ENCODE measurements at places on chromosomes 5 and 9.

DNA sequence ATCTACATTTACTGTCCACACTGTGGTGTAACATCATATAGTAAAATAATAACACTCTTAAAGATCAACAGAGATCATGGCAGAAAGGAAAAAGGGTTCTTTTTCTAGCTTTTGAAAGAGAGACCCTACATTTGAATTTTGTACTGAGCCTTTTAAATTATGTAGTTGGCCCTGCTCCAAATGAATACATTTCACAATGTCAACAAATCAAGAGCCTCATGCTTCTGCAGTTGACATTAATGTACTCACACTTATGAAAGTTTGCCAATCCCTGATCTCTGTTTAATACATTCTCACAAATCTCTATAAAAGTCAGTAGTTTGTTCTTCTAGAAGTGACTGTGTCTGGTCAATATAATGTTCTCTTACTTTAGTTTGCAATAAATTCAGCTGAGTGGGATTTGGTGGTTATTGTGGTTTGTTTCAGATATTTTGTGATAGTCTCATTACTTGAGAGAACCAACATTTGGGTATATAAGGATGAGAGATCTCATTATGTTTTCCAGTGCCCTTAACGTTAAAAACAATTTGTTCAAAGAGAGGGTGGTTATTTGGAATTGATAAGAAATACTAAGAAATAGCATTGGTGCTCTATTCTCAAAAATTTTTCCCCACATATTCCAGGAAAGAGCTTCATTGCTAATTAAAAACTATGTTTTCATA is 277.8 kb upstream of the FTMT start:
- DNase-seq: no peak

GRCh38 chr5:3613726-3614125 is 18.1 kb downstream of the IRX1 start:
- DNase-seq: no peak

- no peak for DNase-seq
Measured at GRCh38 chr9:134223591-134224122, 59.3 kb upstream of the RNU6ATAC start.

DNA sequence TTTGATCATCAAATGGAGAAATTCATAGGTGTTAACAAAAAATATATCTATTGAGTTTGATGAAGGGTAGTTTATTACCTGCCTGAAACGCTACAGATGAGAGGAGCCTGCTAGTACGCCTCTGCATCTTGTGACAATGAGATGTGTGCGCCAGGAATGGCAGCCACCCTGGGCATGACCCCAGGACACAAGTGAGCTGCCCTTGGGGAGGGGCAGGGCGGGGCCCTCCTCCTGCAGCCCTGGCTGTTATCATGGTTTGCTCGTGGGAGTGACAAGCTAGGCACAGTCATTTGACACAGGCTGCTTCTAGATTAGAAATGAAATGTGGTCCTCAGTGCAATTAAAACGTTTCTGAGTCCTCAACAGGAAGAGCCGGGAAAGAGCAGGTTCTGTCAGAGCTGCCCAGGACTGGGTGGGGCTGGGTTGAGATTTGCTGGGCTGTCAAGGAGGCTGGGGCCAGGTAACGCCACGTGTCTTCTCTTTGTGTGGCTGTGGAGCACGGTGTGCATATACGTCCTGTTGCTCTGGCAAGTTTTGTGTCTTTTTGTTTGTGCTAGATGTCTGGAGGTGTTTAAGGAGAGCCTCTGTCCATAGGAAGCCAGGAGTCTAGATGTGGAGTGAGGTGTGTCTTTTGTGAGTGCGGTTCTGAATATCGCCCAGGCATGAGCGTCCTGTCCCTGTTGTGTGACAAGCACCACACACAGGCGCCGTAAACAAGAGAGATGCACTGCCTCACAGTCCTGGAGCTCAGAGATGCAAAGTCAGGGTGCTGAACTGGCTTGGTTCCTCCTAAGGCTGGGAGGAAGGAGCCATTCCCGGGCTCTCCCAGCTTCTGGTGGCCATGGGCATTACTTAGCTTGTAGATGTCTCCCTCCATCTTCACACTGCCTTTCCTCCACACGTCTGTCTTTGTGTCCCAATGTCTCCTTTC is 129.0 kb upstream of the IRX4 start:
- DNase-seq: no peak

- no peak for DNase-seq
Measured at GRCh38 chr5:33203931-33204330, 236.8 kb upstream of the TARS1 start.
